ENCODE measurements at places on chromosomes 12 and 14.

DNA sequence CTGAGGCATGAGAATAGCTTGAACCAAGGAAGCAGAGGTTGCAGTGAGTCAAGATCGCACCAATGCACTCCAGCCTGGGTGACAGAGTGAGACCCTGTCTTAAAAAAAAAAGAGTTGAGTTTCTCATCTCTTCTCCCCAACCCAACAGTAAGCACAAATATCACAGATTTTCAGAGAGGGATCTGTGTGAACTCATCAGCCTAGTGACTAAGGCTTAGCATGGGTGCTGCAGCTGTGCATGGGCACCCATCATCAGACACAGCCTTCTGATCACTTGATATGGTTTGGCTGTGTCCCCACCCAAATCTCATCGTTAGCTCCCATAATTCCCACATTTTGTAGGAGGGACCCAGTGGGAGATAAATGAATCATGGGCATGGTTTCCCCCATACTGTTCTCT, 298.9 kb downstream of the PCNX1 start:
- DNase-seq = no peak

- no peak for DNase-seq
Measured at GRCh38 chr14:102973706-102974285, 51.3 kb downstream of the AMN start.

DNA sequence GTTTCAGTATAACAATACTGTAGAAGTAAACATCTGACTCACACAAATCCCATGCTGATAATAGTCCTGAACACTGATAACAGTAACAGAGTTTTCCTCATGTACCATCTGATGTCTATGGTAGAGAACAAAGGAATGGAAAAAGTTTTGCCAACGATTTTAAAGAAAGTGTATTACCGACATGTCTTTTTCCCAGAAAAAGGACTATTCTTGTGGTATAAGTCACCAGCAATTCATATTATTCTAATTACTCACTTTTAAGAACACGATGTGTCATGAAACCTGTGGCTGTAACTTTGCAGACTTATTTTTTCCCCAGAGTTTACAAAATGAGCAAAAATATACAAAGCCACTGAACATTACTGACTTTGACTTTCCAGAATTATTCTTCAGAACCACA, 40.1 kb upstream of the DCN start:
- DNase-seq = no peak

DNA sequence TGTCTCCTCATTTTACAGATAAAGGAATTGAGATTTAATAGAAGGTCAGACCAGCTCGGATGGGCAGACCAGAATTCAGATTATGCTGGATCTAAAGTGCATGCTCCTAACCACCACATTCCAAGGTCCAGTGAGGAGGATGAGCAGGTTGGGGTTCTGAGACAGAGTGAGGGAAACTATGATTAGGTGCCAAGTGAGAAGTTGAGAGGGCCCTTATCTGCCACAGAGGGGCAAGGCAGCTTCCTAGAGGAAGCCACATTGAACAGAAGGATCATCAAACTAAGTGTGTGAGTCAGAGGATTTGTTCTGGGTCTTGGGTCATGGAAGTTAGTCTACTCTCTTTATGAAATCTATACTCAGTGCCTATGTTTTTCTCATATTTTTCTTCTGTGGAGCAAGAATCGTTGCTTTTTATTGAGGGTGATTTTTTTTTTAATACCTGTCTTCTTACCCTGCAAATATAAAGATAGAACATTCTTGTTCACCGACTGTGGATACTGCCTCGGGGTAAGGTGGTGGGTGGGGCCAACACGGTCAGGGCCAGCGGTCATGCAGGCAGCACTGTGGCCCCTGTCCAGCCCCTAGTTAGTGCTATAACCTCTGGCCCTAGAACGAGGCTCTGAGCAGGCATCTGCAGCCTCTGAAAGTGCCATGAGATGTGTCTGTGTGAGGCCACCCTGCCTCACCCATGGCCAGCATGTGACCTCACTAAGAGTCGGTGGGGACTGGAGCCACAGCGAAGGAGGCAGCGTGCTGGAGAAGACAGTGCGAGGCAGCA, 55.6 kb upstream of the PTHLH start:
- no peak for DNase-seq

DNA sequence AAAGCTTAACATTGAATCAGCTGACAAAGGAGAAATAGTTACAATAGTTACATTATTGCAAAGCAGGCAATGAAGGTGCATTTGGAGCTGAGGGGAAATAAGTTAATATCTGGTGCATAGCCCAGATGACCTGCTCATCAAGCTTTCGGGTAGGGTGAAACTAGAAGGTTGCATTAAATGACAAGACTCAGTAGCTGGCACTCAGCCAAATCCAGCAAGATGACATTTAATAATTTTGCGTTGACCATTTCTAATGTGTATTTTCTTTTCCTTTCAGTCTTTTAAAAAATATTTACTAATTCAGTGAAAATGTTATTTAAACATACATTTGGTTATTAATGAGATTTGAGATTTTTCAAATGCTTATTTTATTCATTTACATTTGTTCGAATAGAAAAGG, 188.6 kb downstream of the SLC5A8 start:
- DNase-seq = no peak

DNA sequence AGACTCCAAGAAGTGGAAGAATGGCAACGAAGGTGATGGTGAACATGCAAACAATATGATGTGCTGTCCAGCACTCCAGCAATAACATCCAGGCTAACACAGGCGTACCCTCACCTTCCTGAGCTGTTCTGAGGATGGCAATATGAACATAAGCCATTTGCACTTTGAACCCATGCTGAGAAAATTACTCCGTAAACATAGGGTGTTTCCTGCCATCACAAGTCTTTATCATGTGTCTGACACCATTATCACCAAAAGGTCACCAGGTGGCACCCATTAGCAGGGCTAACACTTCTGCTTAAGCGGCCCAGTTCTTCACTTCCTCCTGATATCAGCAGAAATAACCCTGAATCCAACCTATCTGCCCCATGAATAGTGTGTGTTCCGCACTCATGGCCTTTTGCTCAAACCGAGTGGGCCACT, 482.8 kb downstream of the MED13L start:
- no peak for DNase-seq

- no peak for DNase-seq
Measured at GRCh38 chr12:105855361-105856047, 283.2 kb downstream of the NUAK1 start.

DNA sequence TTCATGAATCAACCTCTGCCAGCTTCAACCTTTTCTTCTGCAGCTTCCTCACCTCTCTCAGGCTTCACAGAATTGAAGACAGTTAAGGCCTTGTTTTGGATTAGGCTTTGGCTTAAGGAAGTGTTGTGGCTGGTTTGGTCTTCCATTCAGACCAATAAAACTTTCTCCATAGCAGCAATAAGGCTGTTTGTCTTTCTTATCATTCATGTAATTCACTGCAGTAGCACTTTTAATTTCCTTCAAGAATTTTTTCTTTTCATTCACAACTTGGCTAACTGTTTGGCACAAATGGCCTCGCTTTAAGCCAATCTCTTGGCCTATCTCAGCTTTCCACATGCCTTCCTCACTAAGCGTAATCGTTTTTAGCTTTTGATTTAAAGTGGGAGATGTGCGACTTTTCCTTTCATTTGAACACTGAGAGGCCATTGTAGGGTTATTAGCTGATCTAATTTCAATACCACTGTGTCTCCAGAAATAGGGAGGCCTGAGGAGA, 229.5 kb downstream of the IPO8 start:
- no peak for DNase-seq

- no peak for DNase-seq
Measured at GRCh38 chr12:211142-211465, 2.9 kb downstream of the SLC6A12 start.

- no peak for DNase-seq
Measured at GRCh38 chr12:19530637-19531023, 91.3 kb downstream of the AEBP2 start.

DNA sequence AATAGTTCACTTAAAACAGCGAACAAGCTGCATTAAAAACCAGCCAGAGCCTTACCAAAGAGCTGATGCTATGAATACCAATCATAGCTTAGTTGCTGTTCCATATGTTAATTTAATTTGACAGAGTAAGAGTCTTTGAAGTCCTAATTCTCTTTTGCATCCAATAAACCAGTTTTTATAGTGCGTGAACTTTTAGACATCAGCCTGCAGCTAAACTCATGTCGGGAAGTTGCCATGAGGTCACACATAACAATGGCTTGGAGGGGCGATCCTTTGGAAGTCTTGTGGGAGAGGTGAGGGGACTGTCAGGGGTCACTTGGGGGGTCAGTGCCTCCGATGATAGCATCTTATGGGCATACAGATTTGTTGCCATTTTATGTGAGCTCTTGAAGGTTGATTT, 81.7 kb downstream of the HMGA2 start:
- no peak for DNase-seq

- no peak for DNase-seq
Measured at GRCh38 chr12:65649126-65649525, 175.2 kb upstream of the HMGA2 start.

DNA sequence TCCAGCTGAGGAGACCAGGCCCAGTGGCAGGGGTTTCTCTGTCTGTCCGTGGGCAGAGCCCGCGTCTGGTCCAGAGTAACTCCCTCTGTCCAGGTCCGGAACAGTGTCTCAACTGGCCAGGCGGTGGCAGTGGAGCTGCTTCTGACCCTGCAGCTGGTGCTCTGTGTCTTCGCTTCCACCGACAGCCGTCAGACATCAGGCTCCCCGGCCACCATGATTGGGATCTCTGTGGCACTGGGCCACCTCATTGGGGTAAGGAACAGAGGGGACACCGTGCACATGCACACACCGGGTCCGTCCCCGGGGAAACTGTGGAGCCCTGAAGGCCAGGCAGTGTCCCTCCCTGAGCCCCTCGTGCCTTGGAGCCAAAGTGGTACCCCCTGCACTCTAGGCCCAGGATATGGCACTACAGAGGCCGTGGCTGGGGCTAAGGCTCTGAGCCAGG, 1.5 kb downstream of the AQP6 start:
- no peak for DNase-seq

DNA sequence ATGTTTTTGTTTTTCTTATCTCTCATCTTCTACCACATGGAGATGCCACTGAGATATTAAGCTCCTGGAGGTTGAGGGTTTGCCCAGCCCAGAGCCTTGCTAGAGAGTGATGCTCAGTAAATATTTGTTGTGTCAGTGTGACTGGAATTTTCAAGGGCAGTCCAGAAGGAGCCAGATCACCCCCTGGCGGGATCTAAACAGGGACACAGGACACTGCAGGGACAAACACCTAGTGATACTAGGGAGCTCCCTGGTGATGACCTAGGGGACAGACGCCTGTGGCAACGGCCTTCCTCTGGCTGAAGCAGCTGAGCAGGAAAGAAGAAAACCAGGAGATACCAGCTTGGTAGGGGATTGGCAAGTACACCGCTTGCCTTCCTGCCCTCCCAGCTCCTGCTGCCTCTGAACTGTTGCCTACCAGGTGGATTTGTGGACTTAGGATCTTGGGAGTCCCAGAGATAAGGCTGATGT, 714.4 kb upstream of the TBX3 start:
- no peak for DNase-seq

DNA sequence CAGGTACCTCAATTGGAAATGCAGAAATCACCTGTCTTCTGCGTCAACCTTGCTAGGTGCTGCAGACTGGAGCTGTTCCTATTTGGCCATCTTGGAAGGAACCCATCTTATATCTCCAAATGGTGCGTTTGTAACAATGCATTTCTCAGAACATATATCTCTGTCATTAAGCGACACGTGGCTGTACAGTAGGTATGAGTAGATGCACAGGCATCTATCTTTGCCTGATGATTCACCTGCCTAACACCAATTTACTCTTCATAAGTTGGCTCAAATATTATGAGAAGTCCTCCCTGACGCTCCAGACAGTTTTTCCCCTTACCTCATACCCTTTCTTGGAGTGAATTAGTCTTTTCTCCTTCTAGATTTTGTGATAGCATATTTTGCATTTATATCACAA, 44.2 kb downstream of the GPR137C start:
- DNase-seq = no peak

All from activated CD4-positive, alpha-beta T cell treated with anti-CD3 and anti-CD28 coated beads for 24 hours (primary cell).